ENCODE measurements at places on chromosomes 12 and 14. TPM values are rescaled to one million over a fixed set of nuclear protein-coding genes. Genes with fewer than 3 reads are reported as not detected.

- no peaks in the 10 kb centered on the region for H3K27me3 ChIP-seq
- H3K4me3 ChIP-seq, result no peak overlapping the region
- no peak for DNase-seq
- H3K4me1 ChIP-seq, result no peaks in the 10 kb centered on the region
- no peaks in the 10 kb centered on the region for H3K36me3 ChIP-seq
These were observed 56.1 kb downstream of the DAAM1 start for GRCh38 chr14:59244581-59244980.

GRCh38 chr12:120399531-120399930 is 30.6 kb upstream of the MSI1 start:
- DNase-seq, result no peak
- H3K4me1 ChIP-seq, result no peaks in the 10 kb centered on the region
- H3K27ac ChIP-seq, result no peak overlapping the region

- H3K27me3 ChIP-seq, result no peaks in the 10 kb centered on the region
- H3K27ac ChIP-seq, result no peak overlapping the region
- H3K4me3 ChIP-seq, result no peak overlapping the region
- DNase-seq, result peak; percentile 42
- no peaks in the 10 kb centered on the region for H3K36me3 ChIP-seq
These were observed 27.6 kb downstream of the HELB start for GRCh38 chr12:66329941-66330340.

The HECTD1 gene
- 276 TPM for total RNA-seq

GRCh38 chr14:34692348-34692747 is 22.0 kb downstream of the CFL2 start:
- no peaks in the 10 kb centered on the region for H3K36me3 ChIP-seq
- DNase-seq, result no peak
- H3K27ac ChIP-seq, result no peak overlapping the region

The VRTN gene
- not detected for total RNA-seq

GRCh38 chr12:1632702-1633101 is 3.7 kb downstream of the WNT5B start:
- H3K27ac ChIP-seq, result no peak overlapping the region
- H3K36me3 ChIP-seq, result no peaks in the 10 kb centered on the region
- H3K27me3 ChIP-seq, result no peaks in the 10 kb centered on the region
- no peak overlapping the region for H3K4me3 ChIP-seq
- no peak for DNase-seq

DNA sequence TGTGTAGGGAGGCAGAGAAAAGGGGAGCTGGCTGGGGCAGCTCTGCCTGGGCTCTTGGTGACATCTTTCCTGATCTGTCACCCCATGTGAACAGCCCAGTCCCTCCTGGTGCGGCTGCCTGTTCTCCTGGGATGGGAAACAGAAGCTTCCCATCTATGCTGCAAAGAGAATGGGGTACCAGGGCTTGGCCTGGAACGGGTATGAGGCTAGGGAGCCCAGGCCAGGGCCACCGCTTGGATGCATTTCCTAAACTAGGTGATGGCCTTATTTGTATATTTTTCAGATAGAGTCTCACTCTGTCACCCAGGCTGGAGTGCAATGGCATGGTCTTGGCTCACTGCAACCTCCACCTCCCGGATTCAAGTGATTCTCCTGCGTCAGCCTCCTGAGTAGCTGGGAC is 48.6 kb upstream of the PRMT8 start:
- no peaks in the 10 kb centered on the region for H3K36me3 ChIP-seq
- H3K4me3 ChIP-seq, result no peak overlapping the region

DNA sequence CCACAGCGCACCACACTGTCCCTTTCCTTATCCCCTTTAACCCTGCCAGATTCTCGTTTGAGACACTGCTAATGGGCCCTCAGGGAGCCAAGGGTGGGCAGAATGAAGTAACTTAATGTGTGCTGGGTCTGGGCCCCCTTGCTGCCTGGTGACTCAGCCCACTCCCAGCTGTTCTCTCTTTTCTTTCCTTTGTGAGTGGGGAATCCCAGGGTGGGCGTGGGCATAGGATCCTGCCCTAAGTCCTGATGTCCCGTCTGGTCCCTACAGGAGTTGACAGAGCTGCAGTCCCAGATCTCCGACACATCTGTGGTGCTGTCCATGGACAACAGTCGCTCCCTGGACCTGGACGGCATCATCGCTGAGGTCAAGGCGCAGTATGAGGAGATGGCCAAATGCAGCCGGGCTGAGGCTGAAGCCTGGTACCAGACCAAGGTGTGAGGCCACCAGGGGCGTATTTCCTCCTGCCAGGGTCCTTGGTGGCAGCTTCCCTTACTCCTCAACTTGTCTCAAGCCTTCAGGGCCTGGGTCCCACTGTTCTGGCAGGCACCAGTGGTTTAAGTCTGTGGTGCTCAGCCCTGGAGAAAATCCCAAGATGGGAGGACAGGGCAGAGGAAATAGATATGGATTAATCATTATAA is 8.3 kb downstream of the KRT7 start:
- H3K27me3 ChIP-seq, result no peaks in the 10 kb centered on the region
- H3K27ac ChIP-seq, result peak overlapping the region; percentile 36
- no peak overlapping the region for H3K4me3 ChIP-seq
- H3K4me1 ChIP-seq, result peaks cover 24% of the 10 kb centered on the region

The TRMT5 gene
- 11.4 TPM for total RNA-seq

Data from breast epithelium (tissue), 4 donors.